ENCODE measurements at places on chromosomes 7 and 10.

DNA sequence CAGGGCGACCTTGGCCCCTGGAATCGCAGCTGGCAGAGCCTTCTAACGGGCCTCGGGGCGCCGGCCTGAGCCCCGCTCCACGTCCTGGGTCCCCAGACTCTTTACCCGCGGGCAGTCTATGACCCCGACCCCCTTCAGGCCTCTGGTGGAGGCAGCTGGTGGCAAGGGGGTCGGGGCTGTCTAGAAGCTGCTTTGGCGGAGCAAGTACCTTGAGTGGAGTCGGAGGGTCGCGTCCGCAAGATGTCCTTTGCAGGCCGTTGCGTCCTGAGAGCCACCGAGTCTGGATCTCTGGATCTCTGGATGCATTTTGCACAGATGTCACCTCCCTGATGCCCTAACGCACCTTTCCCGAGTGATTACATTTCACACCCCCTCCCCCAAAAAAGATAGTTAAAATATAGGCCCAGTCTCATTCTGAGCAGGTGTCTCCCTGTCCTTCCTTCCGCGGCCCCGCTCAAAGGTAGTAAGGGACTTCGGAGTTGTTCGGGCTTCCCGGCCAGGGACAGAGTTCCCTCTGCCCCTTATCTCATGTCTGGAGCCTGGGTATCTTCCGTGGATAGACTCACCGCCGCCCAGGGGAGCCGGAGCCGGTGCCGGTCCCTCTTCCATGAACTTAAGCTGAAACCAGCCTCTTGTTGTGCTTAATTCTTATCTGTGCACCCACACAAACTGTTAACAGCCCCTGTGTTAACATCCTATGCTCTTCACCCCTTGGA, 457 bp downstream of the ACADSB start:
- DNase-seq, result no peak

- no peak for DNase-seq
Observed at GRCh38 chr7:113142385-113143119, 24.2 kb upstream of the SMIM30 start.

- no peak for DNase-seq
Observed at GRCh38 chr7:139914306-139915267, 85.5 kb downstream of the TBXAS1 start.

DNA sequence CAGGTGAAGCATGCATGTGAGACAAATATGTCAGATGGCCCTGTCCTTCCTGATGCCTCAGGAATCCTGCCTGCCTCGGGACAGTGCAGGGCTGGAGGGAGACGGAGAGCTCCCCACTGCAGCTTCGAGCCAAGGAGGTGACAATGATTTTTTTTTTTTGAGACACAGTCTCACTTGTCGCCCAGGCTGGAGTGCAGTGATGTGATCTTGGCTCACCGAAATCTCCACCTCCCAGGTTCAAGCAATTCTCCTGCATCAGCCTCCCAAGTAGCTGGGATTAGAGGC, 68.8 kb downstream of the OAT start:
- no peak for DNase-seq

Data from GM04504 (cell line).